Lung microvascular endothelial cell (primary cell): ENCODE measurements at places on chromosomes 1 and 21. TPM values are rescaled to one million over a fixed set of nuclear protein-coding genes. Genes with fewer than 3 reads are reported as not detected.
A peak's percentile ranks its signal among the peaks of the same experiment; 100 is the strongest.

Gene RNU1-2
- total RNA-seq: under 0.01 and 5,258 TPM in 2 replicates

DNA sequence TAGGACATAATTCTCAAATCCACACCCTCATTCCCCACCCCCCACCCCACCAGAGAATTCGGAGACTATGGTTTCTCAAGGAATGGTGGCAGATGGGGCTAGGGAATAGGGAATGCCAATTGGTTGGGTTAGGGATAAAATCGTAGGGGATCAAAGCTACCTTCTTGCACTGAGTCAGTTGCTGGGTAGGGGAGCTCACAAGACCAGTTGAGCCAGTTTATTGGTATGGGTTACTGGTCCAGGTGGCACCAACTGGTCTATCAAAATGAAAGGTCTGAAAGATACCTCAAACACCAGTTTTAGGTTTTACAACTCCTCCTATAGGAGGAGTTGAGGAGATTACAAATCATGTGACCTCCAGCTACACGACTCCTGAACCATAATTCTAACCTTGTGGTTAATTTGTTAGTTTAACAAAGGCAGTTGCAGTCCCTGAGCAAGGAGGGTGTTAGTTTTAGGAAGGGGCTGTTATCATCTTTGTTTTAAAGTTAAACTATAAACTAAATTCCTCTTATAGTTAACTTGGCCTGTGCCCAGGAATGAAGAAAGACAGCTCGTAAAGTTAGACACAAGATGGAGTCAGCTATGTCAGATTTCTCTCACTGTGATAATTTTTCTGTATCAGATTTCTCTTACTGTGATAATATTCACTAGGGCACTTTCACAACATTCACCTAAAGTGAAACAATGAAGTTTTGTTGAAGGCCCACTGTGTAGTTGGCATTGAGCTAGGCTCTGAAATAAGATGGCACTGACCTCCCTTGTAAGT is 2.5 kb downstream of the SHISAL2A start:
- DNase-seq: no peak

DNA sequence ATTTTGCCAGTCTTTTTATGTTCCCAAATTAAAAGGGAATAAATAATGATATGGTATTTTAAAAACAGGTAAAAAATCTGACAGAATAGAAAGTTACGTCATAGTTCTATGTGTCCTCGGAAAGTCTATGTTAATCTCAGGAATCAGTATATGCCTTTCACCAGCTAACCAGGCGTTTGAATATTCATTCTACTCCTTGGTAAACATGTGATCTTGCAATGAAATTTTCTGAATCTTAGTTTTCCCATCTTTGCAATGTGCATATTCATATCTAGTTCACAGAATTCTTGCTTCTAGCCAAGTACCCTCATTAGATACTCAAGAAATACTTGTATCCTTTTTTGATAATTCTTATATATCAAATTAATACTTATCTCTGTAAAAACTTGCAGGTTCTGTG is 179.4 kb downstream of the ZP4 start:
- no peak for DNase-seq

Gene CNKSR1
- total RNA-seq: not detected in 2 replicates

DNA sequence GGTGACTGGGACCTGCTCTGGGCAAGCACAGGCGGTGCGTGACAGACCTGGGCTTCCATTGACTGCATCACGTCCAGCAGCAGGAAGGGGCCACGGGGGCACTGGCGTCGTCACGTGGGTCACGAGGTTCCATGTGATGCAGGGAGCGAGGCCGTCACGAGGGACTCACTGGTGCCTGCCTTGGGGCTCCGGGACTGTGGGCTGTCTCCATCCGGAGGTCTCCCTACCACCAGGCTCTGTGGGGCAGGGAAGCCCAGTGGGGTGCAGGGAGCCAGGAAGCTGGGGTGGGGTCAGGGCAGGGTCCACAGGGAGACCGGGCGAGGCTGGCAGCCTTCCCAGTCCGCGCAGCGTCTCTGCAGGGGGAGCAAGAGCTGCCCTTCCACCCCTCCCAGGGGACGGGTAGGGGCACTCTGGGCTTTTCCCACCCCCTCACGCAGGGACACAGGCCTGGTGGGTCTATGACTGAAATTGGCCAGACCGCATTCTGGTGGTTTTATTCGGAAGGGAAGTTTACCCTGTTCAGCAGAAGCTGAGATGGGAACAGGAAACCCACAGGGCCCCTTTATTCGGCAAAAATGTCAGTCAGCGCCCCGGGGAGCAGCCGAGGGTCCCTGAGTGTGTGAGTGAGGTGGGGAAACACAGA is 416 bp upstream of the TNFRSF14 start:
- peak; percentile 97 for DNase-seq

Gene FCER1A
- not detected in 2 replicates for total RNA-seq

DNA sequence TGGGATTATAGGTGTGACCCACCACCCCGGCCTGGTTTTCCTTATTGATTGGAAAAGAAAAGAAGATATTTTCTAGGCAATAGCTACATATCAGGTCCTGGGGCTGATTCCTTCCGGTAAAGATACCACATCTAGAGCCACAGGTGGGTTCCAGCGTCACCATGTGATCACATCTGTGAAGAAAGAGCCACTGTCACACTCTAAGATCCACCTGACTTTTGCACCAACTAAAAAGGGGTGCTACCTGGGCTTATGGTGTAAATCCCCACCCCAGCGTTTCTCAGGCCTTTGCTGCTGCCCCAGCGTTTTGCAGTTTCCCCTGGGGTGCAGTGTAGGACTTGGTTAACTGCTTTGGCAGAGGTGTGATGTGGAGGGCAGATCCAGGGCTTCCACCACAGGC is 22.3 kb upstream of the PDE9A start:
- no peak for DNase-seq

Gene USH2A
- total RNA-seq: not detected in 2 replicates

DNA sequence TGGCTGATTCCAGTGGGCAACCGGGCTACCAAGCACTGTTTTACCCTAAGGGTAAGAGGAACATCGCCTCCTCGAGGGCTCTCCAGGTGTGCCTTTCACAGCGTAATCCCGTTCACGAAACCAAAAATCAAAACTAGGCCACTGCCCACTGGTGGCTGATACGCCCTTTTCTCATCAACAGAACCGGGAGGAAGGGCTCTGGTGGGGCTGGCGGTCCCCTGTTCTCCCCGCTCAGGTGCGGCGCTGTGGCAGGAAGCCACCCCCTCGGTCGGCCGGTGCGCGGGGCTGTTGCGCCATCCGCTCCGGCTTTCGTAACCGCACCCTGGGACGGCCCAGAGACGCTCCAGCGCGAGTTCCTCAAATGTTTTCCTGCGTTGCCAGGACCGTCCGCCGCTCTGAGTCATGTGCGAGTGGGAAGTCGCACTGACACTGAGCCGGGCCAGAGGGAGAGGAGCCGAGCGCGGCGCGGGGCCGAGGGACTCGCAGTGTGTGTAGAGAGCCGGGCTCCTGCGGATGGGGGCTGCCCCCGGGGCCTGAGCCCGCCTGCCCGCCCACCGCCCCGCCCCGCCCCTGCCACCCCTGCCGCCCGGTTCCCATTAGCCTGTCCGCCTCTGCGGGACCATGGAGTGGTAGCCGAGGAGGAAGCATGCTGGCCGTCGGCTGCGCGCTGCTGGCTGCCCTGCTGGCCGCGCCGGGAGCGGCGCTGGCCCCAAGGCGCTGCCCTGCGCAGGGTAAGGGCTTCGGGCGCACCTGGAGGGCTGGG is at the start of gene IL6R:
Gene IL6R, plus strand, starts transcription at position 360 of the 763 bp plus-strand sequence. Its CDS starts 287 bp downstream, at position 647.
- DNase-seq: peak; percentile 92

Gene DISP3
- under 0.01 TPM in 2 replicates for total RNA-seq

GRCh38 chr1:228017356-228018124 is 10.7 kb downstream of the WNT3A start:
- no peak for DNase-seq

- DNase-seq: no peak
Observed at GRCh38 chr1:197799271-197799670, 24.0 kb upstream of the DENND1B start.

- no peak for DNase-seq
Observed at GRCh38 chr21:43716376-43717165, 2.4 kb upstream of the PDXK start.

DNA sequence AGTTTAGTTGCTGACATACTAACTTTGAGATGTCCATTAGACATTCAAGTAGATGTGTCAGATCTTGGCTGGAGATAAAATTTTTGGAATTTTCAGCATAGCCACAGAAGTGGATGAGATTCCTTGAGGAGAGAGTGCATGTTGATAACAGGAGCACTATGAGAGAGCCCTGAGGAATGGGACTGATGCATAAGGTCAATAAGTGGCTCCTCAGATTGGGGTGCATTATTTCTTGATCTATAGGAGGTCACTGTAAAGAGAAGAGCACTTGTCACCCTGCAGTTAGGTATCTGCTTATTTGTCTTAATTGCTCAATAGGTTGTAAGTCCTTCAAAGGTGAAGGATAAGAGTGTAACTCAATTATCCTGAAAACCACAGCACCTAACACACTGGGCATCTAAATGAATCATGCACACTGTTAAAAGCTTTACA is 52.0 kb upstream of the TACSTD2 start:
- no peak for DNase-seq
